Kidney capillary endothelial cell (primary cell): ENCODE measurements at places on chromosomes 3 and 15.

- no peak for DNase-seq
These were observed 27.7 kb downstream of the HLTF start for GRCh38 chr3:149058602-149059001.

DNA sequence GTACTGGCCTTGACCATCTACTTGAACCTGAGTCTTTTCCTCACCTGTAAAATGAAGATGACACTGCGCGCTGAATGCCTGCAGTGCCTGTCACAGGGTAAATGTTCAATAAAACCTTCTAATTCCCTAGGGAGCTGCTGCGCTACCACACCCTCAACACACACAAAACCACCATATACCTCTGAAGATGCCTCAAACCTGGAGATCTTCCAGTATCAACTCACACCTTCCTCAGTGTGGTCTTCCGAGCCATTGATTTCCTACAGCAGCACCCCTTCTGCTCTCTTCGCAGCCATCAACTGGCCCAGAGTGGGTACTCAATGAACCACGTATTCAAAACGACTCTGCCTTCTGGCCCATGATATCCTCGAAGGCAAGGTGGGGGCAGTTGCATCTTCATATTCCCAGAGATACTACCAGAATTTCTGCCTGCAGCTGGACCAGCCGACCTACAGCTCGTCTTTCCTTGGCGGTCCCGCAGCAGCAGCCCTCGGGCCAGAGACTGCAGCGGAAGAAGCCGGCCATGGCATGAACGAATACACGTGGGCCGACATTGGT is 695 bp downstream of the RPL32 start:
- DNase-seq = peak; percentile 30

DNA sequence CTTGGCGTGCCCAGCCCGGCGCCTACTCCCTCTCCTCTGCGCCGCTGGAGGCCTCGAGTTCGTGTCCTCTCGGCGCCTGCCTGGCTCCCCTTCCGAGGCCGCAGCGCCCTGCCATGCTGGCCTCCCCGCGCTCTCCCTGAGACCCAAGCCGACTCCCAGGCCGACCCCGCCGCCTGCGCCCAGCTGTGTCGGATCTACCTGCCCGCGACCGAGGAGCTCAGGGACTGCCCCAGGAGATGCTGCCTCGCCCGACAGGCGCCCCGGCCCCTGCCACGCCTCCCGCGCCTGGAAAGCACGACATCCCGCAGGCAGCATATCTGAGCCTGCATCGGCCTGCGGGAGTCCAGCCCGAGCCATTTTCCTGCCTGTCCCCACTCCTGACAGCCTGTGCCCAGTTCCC is 16.1 kb downstream of the PAQR9 start:
- DNase-seq = no peak

DNA sequence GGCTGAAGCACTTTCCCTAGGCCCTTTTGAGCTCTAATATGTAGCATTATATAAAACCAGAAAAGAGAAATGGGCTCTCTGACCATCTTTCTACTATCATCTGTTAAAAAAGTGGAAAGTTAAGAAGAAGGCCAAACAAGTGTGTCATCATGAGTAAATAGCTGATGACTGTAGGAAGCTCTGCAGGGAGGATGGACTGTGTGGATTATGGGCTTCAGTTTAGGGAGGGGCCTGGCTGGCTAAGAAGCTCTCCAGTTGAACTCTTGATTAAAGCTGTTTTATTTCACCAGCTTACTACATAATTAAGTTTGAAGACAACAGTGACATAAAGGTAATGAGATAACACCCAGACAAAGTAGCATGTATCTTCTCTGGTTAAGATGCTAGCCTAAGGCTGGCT is 30.6 kb downstream of the INTS14 start:
- no peak for DNase-seq

DNA sequence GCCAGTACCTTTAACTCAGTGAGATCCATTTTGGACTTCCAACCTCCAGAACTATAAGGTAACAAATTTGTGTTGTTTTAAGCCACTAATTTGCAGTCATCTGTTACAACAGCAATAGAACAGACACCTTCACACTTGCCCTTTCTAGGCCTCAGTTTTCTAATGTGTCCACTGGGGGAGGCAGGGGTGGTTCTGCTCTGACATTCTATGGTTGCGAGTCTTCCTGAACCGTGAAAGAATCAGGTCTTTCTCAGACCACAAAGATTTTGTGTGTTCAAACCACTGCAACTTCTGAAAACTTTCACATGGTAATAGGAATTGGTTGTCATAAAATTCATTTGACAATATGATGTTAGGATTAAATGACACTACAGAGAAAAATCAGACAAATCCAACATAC is 26.8 kb upstream of the CSTA start:
- no peak for DNase-seq

DNA sequence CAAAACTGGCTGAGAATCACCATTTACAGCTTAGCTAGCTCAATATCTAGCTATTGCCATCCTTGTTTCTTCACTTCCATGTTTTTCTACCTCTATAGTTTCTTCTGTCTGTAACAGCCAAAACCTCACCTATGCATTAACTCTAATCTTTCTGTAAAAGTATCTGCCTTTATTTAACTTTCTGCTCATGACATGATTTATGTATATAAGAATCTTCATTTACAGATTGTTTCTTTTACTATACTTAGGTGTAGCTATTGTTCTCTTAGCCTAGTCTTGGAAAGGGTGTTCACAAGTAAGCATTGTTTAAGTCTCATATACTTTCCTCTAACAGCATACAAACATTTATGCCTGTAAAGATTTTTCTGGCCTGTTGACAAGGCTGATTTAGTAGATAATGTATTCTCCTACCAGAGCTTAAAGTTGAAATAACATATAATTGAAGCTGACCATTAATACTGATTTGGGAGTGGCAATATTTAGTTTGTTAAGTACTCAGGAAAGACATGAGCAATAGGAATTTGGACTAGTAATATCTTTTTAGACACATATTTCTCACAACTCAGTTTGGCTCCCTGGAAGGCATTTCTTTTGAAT is 9.4 kb downstream of the FILIP1L start:
- no peak for DNase-seq

GRCh38 chr3:37670961-37671483 is 190.7 kb upstream of the CTDSPL start:
- no peak for DNase-seq

GRCh38 chr3:164419220-164419619 is 659.1 kb downstream of the SI start:
- no peak for DNase-seq

GRCh38 chr15:92425578-92426225 is 32.0 kb downstream of the ST8SIA2 start:
- DNase-seq = no peak

DNA sequence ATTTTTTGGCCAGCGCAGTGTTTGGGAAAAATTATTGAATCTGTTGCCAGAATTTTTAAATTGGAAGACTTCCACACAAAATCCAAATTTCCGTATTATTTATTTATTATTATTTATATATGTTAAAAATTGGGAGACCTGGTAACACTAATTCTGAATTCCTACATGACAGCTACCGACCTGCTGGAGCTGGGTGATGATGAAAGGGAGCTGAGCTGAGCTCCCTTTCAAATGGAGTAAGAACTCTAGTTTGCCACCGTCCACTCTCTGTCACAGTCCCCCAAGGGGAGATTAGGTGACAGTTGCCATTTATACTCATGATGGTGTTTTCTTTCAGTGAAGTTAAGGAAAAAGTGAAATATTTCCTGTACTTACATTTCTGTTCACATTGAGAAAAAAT is 1.4 kb downstream of the CRTC3 start:
- DNase-seq = no peak

DNA sequence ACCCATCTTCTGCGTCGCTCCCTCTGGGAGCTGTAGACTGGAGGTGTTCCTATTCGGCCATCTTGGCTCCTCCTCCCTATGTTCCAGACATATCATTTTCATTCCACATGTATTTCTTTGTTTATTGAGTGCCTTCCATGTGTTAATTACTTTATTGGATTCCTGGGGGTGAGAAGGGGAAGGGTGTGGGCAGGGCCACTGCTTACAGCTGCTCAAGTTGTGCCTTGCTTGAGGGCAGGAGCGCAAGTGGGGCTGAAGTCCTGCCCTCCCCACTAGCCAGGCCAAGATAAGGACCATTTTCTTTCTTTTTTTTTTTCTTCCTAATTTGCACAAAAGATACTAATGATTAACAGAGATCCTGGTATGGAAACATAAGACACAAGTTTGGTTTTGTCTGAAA is 224.8 kb downstream of the LPP start:
- no peak for DNase-seq

DNA sequence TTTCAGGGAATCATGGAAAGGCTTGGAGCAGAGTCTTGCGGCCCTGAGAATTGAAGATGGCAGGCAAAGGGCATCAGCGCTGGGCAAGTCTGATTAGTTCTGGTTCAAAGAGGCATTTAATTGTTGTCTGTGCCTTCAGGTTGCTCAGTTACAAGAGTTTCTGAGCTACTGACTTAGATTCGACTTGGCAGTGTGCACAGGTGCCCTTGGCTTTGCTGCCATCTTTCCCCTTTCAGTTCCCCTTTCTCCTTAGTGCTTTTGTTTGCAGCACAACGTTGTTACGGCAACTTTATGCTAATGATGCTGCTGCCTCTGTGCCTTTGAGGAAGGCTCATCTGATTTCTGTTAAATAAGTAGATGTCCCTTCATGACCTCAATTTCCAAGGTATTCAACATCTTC is 12.5 kb downstream of the P2RY14 start:
- no peak for DNase-seq

- no peak for DNase-seq
These were observed 100.1 kb upstream of the CDIN1 start for GRCh38 chr15:36479200-36479896.

DNA sequence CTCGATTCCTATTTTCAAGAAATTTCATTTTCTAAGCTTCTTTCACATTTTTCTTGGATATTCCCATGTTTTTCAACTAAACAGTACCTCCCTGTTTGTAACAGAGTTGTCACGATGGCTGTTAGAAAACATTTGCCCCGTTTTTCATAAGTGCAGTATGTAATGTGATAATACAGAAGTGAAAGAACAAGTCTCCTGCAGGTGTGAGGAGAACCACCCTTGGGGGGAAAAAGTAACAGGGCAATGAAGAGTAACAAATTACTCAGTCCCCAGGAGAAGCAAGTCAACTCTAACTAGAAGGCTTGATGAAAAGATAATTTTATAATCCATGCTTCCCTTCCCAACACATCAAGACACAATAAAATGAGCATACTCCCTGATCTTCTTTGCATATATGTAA is 493.3 kb downstream of the FOXP1 start:
- no peak for DNase-seq

GRCh38 chr15:100803171-100803440 is 76.5 kb upstream of the ALDH1A3 start:
- no peak for DNase-seq

DNA sequence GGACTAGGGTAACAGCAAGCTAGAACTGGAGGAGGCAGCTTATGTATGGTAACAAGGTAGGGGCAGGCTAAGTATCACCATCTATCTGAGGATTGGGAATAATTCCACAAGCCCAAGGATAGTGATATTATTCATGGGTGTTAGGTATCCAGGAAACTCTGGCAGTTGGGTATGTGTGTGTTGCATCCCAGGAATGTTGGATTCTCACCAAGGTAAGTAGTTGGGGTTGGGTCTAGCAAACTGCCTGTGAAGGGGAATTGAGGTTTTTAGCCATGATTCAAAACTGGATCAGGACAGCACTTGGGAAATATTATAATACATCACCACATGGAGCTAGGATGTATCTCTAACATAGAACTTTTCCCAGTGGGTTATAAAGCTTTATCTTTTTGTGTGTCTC is 626.4 kb upstream of the GOLIM4 start:
- DNase-seq = no peak

- no peak for DNase-seq
These were observed 30.1 kb upstream of the MNS1 start for GRCh38 chr15:56495053-56495452.

- no peak for DNase-seq
These were observed 291.2 kb downstream of the ZBTB20 start for GRCh38 chr3:114855839-114856238.

GRCh38 chr3:131494706-131495105 is 8.1 kb downstream of the MRPL3 start:
- no peak for DNase-seq

DNA sequence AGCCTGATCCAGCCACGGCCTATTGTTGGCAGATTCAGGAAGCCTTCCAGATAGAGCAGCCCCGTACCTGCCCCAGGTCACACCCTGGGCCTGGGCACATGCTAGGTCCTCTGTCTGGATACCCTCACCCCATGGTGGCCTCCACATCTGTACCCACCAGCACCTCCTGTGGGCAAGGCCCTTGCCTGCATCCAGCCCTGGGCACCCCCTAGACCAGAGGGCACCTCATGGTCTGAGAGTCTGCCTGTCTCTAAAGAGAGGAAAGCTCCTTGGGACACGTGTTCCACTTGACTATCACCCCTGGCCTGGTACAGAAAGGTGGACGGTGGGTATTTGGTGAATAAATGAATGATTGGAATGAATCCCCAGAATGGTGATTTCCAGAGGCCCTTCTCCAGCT is 8.9 kb upstream of the COMMD4 start:
- DNase-seq = no peak

- DNase-seq = no peak
These were observed 56.9 kb downstream of the FLNB start for GRCh38 chr3:58064923-58065638.

GRCh38 chr3:150249779-150250470 is 158.2 kb upstream of the TSC22D2 start:
- DNase-seq = no peak

DNA sequence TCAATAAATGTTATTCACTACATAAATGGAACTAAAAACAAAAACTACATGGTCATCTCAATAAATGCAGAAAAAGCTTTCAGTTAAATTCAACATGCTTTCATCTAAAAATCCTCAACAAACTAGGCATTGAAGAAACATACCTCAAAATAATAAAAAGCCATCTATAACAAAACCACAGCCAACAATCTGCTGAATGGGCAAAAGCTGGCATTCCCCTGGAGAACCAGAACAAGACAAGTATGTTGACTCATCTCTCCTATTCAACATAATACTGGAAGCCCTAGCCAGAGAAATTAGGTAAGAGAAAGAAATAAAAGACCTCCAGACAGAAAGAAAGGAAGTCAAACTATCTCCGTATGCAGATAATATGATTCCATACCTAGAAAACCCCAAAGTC is 759.9 kb downstream of the EPHA3 start:
- DNase-seq = no peak

DNA sequence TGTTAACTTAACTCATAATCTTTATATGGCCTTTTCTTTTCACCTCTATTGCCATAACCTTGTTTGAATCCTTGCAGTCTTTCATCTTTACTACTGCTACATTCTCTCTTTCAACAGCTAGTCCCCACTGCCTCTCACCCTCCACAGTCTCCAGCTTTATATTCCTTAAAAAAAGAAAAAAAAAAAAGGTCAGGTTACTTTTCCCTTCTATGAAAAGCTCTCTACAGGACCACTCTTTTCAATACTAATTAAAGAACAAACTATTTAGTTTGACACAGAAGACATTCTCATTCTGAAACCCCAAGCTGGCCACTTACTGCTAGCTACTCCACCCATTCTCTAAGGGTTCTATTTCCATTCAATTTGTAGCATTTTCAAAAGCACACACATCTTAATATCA is 25.6 kb downstream of the CADM2 start:
- DNase-seq = no peak

- DNase-seq = no peak
These were observed 2.8 kb upstream of the DNAH1 start for GRCh38 chr3:52313188-52313773.
